ENCODE measurements at places on chromosomes 3 and 15. TPM values are rescaled to one million over a fixed set of nuclear protein-coding genes. Genes with fewer than 3 reads are reported as not detected.

Gene MYZAP
- polyA plus RNA-seq: 1.0 TPM

Gene RASGRF1
- polyA plus RNA-seq: 1.1 TPM

DNA sequence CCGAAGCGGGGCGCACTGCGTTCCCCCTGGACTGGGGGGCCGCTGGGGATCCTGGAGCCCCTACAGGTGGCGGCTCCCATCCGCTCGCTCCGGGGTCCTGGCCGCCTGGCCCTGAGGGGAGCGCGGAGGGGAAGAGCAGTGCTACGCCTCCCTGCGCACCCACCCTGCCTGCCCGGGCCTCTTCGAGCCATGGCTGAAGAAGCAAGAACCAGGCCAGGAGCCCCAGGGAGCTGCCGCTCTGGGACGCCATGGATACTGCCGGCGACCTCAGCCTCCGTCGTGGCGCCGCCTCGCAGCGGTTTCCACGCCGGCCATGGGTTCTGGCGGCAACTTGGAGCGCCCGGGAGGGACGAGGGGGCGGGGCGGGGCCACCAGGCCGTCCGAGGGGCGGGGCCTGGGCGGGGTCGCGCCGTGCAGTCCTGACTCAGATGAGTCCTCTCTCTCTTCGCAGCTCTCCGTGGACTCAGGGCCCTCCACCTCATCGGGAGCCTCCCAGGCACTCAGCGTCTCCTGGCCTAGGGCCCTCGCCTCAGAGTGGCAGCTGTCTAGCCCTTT is 50.9 kb downstream of the MYL3 start:
- peak; percentile 47 for DNase-seq

DNA sequence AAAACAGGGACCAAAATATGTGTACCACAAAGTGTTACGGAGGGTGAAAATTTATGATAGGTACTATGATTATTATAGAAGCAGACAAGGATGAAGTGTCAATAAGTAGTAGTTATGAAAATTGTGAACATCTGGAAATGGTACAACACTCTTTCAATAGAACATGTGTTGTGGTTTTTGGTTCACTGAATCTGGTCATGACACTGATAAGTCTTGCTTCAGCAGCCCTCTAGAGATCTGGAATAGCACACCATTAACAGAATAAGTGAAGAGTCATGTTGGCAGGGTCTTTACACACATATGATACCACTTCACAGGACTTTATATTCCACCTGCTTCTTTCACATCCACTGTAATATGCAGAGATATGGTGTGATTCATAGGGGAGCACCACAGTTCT is 985.2 kb upstream of the SEMA6D start:
- DNase-seq: no peak

DNA sequence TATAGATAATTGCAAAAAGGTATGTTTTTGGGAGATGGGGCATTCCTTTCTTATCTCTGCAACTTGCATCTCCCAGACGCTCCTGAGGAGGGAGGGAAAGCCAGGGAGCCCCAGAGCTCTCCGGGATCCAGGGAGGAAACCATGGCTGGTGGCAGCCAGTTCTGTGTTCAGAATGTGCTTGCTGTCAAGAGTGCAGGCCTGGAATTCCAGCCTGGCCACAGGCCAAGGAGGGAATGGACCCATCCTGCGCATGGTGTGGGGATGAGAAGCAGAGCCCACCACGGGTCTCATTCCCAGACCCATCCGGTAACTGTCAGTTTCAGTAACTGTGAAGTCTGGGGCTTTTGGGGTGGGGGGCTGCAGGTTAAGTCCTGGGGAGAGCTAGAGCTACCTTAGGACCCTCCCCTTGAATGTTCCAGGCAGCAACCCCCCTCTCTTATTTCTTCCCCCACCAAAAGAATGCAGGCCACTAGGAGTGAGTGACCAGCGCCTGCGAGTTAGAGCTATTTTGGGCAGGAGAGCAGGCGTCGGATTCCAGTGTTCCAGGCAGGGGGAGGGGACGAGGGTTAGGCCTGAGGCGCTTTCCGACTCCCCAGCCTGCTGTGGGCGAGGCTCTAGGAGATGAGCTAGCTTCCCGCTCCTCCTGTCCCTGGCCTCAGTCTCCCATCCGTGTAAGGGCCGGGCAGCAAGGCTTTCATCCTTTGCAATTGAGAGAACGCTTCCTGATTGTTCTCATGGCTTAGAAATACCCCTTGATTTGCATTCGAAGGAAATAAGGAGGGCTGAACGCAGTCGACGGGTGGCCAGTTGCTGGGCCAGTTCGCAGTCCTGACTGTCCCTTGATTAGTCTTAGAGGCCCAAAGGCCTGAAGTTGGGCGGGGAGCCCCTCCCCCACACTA is 781 bp upstream of the DAG1 start:
- peak; percentile 20 for DNase-seq

Gene TMEM108
- polyA plus RNA-seq: not detected

DNA sequence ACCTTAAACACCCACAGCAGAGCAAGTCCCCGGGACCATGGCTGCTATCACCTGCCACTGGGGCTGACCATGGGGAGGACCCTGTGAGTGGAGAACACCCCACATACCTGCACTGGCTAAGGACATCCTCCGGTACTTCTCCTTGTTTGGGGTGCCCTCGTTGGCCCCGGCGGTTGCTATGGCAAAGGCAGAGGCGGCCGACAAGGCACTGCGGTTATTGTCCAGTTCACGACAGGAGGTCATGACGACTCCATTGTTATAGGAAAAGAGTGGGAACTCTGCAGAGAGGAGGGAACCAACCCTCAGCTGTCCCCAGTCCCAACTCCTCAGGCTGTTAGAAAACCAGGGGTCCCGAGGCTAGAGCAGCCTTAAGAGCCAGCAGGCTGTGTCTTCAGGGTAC is 54.8 kb upstream of the CTSH start:
- no peak for DNase-seq

DNA sequence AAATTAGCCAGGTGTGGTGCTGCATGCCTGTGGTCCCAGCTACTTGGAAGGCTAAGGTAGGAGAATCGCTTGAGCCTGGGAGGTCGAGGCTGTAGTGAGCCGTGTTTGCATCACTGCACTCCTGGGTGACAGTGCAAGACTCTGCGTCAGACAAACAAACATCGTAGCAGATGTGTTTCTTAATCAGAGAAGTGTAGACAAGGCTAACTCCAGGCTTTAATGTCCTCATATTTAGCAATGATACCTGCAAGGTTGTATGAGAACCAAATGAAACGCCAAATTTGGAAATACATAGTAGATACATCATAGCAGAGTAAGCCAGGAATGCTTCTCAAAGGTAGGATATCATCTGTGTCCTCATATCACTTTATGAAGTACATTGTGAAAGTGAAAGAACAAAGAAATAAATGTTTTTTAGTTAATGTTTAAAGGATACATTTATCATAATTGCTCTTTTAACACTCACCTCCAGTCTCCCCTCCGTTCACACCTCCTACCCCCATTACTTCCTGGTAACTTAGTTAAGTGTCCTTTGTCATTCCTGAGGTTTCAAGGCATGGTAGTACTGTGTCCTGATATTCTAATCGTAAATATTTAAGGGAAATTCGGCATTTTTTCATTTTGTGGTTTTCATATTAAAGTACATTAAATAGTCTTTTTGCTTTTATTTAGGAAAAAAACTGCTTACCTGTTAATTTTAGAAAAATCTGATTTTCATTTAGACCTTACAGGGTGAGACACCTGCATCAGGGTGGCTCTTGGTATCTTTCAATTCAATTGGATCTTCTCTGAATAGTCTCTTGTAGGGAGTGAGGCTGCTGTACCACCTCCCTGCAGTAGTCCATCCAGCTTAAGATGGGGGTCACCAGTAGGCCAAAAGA is 96.1 kb downstream of the OPA1 start:
- no peak for DNase-seq

DNA sequence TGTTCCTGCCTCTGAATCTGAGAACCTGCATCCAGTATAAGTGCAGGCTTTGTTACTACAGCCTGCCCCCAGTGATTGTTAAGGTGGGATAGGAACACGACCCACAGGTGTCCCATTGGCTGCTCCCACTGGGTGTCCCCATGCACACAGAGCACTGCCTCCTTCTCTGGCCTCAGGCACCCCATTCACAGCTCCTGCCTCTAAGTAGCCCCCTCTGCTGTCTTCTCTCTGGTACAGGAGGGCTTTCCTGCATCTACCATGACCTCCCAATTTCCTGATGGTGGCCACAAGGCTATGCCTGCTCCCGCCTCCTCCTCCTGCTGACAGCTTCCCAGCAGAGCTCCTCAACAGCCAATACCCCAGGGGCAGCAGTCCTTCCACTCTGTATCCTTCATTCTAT is 238.6 kb upstream of the TMC3 start:
- no peak for DNase-seq

DNA sequence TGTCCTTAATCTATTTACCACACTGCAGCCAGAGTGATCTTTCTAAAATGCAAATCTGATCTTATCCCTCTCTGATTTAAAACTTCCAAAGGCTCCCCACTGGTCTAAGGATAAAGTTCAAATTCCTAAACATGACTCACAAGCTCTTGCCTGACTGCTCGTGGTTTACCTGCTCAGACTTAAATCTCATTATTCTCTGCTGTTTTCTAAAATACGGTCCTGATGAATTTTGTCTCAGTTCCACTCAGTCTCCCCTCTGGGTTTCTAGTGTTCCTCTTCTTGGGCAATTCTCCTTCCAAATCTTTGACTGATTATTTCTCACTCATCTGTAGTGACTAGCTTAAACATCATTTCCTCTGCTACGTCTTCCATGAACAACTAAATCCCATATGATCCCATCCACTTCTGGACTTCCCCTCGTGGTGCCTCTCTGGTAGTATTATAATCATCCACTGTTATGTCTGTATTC is 108.3 kb downstream of the P3H2 start:
- DNase-seq: peak; percentile 67

DNA sequence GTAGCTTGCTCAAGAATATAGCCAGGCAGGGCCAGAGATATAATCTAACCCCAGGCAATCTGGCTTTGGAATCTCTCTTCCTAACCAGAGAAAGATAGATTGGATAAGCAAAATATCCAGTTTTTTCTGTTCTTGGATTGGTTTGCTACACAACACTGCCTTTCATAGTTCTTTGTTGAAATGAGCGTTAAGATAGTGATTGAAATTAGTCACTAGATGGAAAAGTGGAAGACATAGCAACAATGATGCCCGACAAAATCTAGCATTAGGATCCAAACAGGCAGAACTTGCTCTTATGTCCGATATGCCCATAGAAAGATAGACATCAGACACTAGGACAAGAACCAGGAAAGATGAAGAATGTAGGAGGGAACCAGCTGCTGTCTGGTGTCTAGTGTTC is 77.3 kb upstream of the COL8A1 start:
- no peak for DNase-seq

Gene FEZF2
- not detected for polyA plus RNA-seq

- DNase-seq: no peak
Observed at GRCh38 chr15:80604583-80605575, 90.2 kb upstream of the ABHD17C start.

Gene SLC12A8
- polyA plus RNA-seq: 7.5 TPM

Measured in mammary epithelial cell (primary cell).